NCI-H69 (cell line): ENCODE measurements at places on chromosomes 6 and 20.

DNA sequence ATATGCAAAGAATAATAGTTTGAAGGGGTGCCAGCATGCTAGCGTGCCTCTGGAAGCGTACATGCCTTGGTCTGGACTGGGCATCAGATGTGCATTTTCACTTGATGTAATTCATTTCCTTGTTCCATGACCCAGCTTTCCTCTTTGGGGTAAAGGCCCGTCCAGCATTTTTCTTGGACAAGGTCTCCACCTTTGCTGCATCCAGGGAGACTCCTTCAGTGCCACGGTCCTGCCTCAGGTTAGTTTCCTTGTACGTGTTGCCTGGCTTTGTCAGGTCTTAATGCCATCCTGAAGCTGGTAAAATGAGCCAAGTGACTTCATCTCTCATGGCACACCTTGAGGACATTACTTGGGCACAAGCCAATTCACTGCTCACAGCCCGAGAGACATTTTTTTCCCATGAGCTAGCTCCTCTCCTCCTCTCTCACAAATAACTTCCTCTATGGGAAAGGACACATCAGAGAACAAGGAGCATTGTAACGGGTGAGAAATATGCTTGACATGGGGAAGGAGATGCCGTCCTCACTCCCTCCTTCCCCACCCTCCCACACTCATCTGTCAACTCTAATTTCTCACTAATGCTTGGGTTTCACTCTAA, 23.9 kb downstream of the EDN1 start:
- DNase-seq, result no peak

DNA sequence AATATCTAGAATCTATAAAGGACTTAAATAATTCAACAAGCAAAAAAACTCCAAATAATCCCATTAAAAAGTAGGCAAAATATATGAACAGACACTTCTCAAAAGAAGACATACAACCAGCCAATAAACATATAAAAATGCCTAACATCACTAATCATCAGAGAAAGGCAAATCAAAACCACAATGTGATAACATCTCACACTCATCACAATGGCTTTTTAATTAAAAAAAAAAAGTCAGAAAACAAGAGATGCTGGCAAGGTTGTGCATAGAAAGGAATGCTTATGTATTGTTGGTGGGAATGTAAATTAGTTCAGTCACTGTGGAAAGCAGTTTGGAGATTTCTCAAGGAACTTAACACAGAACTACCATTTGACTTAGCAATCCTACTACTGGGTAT, 979.6 kb upstream of the MAP3K7 start:
- DNase-seq, result no peak

DNA sequence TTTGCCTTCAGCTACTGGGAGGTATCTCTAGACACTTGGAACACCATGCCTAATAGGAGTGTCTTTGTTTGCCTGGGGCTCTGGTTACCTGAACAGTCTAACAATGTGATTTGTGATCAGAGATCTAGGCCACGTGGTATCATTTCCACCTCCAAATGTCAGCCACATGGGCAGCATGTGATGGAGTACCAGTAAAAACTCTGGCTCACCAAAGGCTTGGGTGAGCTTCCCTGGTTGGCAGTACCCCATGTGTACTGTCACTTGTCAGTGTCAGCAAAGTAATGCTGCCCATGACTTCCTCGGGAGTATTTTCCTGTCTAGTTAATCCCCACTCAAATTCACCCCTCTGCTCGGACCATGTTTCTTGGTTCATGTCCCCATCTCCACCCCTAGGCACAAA, 195.2 kb upstream of the LRFN2 start:
- no peak for DNase-seq

DNA sequence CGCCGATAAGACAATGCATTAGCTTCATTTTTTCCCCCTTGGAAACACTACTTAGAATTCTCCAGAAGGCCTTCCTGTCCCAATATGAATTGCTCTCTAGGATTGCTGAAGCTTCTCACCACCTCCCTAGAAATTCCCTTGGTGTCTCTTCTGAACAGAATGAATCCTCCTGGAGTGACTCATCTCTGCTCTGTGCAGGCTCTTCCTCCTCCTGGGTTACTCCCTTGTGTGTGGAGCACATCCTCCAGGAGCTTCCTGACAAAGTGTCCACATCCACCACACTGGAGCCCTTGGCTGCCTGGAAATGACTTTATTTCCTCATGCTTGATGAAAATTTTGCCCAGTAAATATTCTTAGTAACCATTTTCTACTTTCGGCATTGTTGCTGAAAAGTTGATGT, 54.4 kb downstream of the DTNBP1 start:
- DNase-seq, result no peak

- no peak for DNase-seq
Measured at GRCh38 chr6:6873778-6874177, 234.0 kb upstream of the RREB1 start.

DNA sequence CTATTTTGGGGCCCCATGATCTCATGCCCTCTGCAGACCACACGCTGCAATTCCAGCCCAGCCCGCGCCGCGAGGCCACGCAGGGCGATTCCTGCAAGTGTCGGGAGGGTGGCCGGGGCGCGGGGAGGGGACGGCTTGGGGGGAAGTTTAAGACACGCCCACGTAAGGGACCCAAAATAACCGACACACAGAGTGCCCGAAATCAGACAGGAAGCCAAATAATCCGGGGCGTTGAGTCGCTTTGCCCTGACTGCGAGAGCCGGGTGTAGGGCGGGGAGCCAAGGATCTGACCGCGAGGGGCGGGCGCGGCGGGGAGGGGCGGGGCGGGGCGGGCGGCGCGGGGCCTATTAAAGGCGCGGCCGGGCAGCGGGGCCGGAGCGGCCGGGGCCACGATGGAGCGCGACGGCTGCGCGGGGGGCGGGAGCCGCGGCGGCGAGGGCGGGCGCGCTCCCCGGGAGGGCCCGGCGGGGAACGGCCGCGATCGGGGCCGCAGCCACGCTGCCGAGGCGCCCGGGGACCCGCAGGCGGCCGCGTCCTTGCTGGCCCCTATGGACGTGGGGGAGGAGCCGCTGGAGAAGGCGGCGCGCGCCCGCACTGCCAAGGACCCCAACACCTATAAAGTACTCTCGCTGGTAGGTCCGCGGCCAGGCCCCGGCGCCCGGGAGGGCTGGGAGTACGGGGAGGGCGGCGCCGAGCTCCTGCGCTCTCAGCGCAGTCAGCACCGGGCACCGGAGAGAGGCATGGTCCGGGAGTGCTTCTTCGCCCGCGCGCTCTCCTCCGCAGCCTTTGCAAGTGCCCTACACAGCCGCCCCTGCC, at the start of gene ENPP1:
ENPP1 (plus strand) TSS at position 377 of the 816 bp plus-strand sequence; CDS start at position 393, 16 bp downstream.
- peak; percentile 77 for DNase-seq

GRCh38 chr6:160737934-160738333, 35.9 kb downstream of the PLG start:
- no peak for DNase-seq

DNA sequence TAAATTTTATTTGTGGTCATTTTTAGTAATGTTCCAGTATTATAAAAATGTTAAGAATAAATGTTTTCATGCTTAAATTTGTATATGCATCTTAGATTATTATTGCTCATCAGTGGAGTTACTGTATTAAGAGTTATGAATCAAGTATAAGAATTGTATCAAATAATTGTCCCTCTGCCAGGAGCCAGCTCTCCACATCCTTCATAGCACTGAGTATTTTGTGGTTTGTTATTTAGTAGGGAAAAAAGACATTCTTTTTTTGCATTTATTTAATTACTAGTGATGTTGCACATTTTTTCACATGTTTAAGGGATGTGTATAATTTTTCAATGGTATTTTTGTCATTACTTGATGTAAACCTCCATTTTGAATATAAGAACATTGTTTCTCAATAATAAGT, 102.0 kb downstream of the ADGRB3 start:
- DNase-seq, result no peak

- DNase-seq, result no peak
Measured at GRCh38 chr20:2207770-2208097, 88.1 kb upstream of the TGM3 start.

DNA sequence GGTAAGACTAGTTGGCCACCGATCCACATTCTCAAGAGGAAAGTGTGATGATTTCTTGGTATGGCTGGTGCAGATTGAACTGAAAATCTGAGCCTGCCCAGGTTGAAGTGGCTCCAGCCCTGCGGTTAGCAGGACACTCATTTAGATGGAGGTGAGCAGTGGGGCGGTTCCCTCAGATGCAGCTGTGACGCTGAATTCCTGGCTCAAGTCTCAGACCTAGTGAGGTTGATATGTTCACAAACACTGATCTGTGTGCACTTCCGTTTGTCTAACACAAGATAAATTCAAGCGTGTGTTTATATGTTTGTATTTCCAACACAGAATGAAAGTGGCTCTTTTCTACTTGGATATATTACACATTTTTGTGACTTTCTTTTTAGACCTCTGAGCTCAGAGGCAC, 83.4 kb upstream of the FRMD1 start:
- DNase-seq, result no peak

GRCh38 chr6:89887452-89888137, 6.7 kb upstream of the GJA10 start:
- peak; percentile 69 for DNase-seq

GRCh38 chr20:59352541-59352940, 52.1 kb downstream of the EDN3 start:
- no peak for DNase-seq

DNA sequence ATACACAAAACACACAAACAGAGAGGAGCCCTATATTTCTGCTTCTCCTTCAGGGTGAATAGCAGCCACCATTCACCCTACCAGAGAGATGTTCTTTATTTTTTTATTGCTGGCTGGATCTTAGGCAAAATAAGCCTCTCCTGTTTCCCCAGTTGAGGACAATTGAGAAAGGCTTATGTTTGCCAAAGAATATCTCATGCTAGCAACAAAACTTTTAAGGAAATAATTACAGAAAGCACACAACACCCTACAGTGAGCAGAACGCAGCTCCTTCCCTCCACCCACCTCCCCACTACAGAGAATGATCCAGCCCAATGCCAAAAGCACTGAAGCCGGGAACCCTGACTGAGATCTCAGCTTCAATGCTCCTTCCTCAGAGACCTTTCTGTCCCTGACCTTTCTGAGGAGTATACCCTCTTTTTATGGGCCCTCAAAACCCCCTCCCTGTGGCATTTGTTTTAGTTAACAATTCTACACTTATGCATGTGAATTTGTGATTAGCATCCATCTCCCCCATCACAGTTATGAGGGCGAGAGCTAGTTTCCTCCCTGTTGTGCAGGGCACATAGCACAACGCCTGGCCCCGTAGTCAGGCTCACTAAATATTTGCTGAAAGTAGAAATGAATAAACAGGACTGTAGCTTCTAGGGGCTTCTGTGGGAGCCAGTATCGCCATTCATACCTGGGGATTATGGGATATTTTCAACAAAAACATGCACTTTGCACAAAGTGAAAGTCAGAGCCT, 491.6 kb upstream of the CDH4 start:
- no peak for DNase-seq
